ENCODE measurements at places on chromosomes 7 and 10. TPM values are rescaled to one million over a fixed set of nuclear protein-coding genes. Genes with fewer than 3 reads are reported as not detected.

- DNase-seq: no peak
Measured at GRCh38 chr10:3357737-3358136, 185.2 kb upstream of the PITRM1 start.

RGS10 gene
- polyA plus RNA-seq: 68.9 TPM

- no peak for DNase-seq
Measured at GRCh38 chr10:6170638-6171037, 32.1 kb upstream of the PFKFB3 start.

MOGAT3 gene
- polyA plus RNA-seq: not detected

TMEM139 gene
- 0.11 TPM for polyA plus RNA-seq

- no peak for DNase-seq
Measured at GRCh38 chr10:4683137-4683536, 142.9 kb upstream of the AKR1E2 start.

DNA sequence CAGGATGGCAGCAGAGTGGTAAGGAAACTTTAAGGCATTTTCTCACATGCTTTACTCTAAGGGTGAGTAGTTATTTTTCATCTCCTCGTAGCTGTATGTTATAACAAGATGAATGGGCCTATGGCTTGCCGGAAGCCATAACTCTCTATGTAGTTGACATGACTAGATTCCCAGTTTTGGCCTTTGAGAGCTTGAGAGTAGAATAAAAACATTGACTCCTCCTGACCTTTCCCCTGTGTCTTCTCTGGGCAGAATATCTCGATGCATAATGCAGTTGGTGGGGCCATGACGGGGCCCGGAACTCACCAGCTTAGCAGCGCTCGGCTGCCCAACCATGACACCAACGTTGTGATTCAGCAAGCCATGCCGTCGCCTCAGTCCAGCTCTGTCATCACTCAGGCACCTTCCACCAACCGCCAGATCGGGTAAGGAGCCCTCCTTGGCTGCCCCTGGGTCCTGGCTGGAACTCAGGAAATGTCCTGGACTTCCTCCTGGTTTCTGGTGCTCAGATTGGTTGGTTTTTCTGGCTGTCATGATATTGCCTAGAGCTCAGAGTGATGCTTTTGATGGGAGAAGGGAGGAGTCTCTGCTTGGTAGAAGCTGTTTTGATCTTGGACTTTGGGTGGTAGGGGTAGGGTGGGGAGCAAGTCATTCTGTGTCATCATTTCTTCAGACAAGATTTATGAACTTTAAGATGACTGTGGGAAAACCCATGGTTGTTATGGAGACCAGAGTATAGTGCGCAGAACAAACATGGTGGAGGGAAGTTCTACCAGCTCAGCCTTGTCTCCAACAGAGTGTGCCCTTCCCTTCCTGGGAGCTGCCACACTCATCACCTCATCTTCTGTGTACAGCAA is 158.0 kb downstream of the CREB5 start:
- DNase-seq: no peak

RRP12 gene
- polyA plus RNA-seq: 16.3 TPM

CRYGN gene
- polyA plus RNA-seq: 0.10 TPM

SLC18A2 gene
- not detected for polyA plus RNA-seq

- DNase-seq: no peak
Measured at GRCh38 chr7:73977619-73978618, 50.1 kb upstream of the ELN start.

RAPGEF5 gene
- polyA plus RNA-seq: not detected

GRCh38 chr7:45451342-45452035 is 122.7 kb upstream of the ADCY1 start:
- DNase-seq: no peak

DNA sequence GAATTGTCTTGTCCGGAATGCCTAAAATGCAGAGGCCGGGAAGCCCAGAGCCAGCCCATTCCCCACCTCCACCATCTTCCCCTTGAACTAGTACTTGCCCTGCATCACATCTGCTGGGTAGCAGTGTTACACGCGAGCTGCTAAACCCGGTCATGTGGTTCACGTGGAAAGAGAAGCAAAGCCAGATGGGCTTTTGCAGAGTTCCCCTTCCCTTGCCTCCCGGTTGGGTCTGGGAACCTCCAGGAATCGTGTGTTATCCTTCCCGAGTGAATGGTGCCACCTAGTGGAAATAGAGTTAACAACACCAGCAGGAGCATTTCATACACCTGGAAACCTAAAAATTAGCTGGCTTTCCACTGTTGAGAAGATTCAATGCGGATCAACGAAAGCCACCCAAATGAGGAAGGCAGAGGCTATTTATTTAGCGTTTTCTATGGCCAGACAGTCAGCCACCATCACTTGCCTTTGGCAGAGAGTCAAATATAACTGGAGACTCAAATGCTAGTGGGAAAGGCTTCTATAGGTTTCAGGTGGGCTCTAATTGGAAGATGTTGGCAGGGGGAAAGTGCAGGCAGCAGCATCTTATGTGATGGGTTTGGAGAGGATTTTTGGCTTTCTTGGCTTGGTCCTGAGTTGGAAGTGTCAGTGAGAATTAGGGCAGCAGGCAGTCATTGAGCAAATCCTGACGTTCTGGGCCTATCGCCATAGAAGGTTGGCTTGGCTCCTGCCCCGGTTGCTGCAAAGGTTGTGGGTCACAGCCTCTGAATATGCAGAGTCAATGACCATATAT is 12.9 kb upstream of the DENND2A start:
- DNase-seq: no peak

AMPH gene
- 1.6 TPM for polyA plus RNA-seq

- no peak for DNase-seq
Measured at GRCh38 chr7:44995555-44996493, 4.2 kb upstream of the CCM2 start.
